Activated CD4-positive, alpha-beta T cell treated with anti-CD3 and anti-CD28 coated beads, Interleukin-2, amount 50 U/mL, for 1 hour (primary cell): ENCODE measurements at places on chromosomes 5 and 9.

DNA sequence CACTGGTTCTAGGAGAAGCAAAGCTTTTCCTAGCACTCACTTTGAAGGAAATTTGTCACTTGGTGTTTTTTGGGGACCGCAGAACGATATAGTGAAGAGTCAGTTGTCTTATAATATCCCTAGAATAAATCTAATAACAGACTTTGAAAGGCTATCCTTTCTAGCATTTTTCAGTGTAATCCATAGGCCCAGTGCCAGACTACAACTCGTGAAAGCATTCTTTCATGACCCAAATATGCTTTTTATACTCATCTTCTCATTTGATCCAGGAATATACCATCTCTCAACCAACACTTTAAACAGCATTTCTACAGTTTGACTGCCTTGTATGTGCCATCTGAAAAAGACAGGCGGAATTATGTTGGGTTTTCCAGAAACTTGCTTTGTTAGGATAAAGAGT, 104.0 kb downstream of the ERCC6L2 start:
- DNase-seq: no peak

GRCh38 chr9:91753711-91754110, 196.3 kb downstream of the ROR2 start:
- DNase-seq: no peak

DNA sequence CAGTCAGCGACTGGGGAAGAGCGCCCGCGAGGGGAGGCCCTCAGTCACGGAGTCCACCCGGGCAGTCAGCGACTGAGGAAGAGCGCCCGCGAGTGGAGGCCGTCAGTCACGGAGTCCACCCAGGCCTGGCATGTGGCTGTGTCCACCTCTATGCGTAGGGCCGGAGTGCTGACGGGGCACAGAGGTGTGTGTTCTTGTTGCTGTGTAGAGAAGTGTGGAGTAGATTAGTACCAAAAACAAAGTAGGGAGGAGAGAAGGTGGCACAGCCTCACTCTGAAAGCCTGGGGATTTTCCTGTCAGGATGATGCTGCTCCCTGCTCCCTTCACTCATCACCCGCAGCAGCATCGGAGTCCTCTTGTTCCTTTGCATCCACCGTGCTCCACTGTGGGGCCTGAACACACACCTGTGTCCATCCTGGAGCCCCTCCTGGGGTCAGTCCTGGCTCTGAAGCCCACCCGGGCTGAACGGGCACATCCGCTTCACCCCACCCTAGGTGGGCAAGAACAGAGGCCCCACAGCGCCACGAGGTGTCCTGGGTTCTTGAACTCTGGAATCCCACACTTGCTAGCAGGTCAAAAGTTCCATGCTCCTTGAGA, 37.9 kb downstream of the AHRR start:
- no peak for DNase-seq

- no peak for DNase-seq
Observed at GRCh38 chr9:93513606-93514005, 60.2 kb upstream of the FAM120AOS start.

- DNase-seq: no peak
Observed at GRCh38 chr5:2184563-2185540, 302.1 kb upstream of the IRX4 start.
